Pons (tissue), 1 donor: ENCODE measurements at places on chromosomes 6 and 20.

DNA sequence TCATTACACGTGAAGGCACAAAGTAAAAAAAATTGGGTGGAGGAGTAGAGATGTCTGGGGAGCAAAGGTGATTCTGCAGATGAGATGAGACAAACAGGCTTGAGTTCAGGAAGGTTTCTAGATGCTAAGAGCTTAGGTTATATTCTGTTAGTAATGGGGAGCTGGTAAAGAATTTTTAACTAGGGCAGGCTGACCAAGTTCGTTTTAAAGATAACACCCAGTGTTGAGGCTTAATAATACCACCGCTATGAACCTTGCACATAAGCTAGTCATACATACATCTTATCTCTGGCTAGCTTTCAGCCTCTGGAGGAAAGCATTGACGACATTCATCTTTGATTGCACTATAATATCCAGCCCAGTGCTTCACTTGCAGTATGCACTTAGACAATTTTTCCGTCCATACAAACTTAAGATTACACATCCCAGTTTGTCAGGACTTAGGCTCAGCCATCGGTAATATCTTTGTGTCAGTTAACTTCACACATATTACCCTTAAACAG lies 12.1 kb downstream of the NHSL1 start:
- no peak for DNase-seq

GRCh38 chr20:35630636-35631035 lies 15.0 kb downstream of the SPAG4 start:
- DNase-seq: no peak

DNA sequence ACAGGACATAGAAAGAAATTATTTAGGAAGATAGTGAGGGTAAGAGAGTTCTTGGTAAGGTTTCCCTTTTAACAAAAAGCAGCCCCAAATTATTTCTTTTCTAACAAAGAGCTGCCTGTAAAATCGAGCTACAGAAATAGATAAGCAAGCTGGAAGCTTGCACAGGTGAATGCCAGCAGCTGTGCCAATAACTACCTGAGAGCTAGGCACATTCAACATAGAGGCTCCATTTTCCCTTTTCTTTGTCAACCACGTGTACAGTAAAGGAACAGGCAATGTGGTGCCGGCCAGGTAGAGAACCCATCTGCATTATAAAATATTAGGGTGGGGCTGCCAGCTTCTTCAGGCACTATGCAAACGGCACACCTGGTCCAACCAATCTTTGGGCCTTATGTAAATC lies 341.6 kb upstream of the JAG1 start:
- no peak for DNase-seq

GRCh38 chr6:6420107-6420506 lies 99.6 kb upstream of the F13A1 start:
- DNase-seq: no peak

- no peak for DNase-seq
These were observed 56.8 kb upstream of the HINT3 start for GRCh38 chr6:125899726-125900182.

DNA sequence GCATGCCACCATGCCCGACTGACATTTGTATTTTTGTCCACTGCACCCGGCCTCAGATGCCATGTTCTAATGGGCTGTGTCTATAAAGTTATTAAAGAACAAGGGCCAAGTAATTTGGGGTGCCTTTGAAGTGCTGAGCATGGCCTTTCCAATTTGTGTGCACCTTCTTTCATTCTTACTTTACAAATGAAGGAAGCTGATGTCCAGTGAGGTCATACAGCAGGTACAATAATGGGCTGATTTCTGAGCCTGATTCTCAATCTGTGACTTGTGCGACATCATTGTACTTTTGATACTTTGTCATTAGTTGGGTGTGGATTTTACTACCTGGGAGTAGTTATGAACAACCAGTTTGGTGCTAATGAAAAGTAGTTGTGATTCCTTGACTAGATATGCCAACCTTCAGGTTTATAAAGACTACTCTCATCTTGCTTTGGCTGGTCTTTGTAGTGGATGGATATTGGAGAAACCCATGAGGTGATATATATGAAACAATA lies 94.3 kb downstream of the JARID2 start:
- DNase-seq: no peak

DNA sequence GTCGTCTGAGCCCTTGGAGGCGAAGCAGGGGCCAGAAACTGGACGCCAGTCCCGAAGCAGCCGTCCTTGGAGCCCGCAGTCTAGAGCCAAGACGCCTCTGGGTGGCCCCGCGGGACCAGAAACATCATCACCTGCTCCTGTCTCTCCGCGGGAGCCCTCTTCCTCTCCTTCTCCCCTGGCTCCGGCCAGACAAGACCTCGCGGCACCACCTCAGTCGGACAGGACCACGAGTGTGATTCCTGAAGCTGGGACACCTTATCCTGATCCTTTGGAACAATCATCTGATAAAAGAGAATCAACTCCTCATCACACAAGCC lies 416 bp downstream of the RSPH4A start:
- no peak for DNase-seq

DNA sequence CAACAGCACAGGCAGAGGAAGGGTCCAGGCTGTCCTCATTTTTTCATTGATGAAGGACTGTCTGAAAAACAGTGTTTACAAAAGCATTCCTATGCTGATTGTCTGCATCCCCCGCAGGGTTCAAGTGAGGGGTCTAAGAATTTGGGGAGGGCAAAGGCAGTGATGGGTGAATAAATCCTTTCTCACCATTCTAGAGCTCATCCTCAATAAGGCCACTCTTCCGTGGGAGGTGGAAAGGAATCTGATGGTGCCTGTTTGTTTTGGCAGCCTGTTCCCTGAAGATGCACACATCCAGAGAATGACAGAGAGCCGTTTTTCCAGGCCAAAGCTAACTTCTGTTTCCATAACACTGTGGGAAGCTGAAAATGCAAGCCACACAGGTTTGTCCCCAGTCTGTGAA lies 164.5 kb downstream of the MOXD1 start:
- DNase-seq: no peak

GRCh38 chr6:158644231-158645063 lies at the start of gene DYNLT1:
DYNLT1 (minus strand) TSS chr6:158644743; CDS start chr6:158644708, 35 bp downstream.
- DNase-seq: peak; percentile 82
